Stimulated activated CD4-positive, alpha-beta T cell treated with anti-CD3 and anti-CD28 coated beads, Interleukin-15, amount 100 ng/mL, for 1 hour (primary cell): ENCODE measurements at places on chromosomes 7 and 10.

GRCh38 chr10:68796605-68797004, 30.7 kb upstream of the STOX1 start:
- no peak for DNase-seq

- DNase-seq: no peak
Observed at GRCh38 chr10:33643042-33643441, 308.6 kb upstream of the NRP1 start.

- no peak for DNase-seq
Observed at GRCh38 chr10:34922138-34922537, 107.0 kb upstream of the PARD3 start.

GRCh38 chr10:111999915-112000302, 183.7 kb downstream of the GPAM start:
- DNase-seq: no peak

DNA sequence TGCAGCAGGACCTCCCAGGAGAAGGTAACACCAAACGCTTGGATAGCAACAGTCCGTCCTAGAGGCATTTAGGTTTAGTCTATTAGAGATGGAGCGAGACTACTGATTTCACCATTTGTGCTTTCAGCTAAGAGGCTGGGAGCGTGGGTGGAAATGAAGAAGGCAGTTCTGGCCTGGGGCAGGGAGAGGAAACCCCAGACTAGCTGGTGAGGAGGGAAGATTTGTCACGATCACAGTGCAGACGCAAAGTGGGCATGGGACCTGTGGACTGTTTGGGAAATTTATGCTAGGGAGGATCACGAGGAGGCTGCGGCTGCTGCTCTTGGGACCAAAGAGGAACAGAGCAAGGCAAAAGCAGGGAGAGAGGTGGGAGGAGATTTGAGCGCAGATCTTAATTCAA, 130.4 kb upstream of the AOAH start:
- DNase-seq: no peak

DNA sequence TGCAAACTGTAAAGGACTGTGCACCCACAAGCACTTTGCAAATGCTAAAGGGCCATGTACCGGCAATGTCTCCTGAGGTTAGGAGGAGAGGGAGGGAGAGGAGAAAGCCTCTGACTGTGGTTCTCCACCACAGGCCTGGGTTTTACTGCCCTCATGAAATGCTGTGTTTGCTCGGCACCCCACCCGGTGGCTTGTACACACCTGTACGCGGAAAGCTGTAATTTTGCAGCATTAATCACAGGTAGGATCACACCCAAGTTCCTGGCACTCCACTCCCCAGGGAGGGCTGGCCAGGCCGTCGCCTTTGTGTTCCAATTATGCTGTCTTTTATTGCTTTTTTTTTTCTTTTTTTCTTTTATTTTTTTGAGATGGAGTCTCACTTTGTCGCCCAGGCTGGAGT, 78.5 kb upstream of the MYL10 start:
- no peak for DNase-seq

DNA sequence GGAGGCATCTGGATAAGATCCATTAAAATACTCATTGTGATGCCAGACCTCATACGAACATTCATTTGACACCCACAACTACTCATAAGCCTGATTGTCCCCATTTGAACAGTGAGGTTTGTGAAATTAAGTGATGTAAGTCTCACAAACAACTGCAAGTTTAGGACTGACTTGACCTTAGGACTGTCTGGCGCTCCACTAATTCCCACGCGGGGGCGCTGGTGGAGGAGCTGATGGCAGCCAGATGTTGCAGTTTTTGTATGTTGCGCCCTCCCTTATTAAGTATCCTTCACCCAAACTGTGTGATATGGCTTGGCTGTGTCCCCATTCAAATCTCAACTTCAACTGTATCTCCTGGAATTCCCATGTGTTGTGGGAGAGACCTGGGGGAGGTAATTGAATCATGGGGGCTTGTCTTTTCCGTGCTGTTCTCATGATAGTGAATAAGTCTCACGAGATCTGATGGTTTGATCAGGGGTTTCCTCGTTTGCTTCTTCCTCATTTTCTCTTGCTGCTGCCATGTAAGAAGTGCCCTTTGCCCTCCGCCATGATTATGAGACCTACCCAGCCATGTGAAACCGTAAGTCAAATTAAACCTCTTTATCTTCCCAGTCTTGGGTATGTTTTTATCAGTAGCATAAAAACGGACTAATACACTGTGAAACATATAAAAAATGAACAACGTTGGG, 20.3 kb upstream of the TIAL1 start:
- no peak for DNase-seq

- no peak for DNase-seq
Observed at GRCh38 chr10:98950106-98950505, 285.5 kb downstream of the HPSE2 start.

DNA sequence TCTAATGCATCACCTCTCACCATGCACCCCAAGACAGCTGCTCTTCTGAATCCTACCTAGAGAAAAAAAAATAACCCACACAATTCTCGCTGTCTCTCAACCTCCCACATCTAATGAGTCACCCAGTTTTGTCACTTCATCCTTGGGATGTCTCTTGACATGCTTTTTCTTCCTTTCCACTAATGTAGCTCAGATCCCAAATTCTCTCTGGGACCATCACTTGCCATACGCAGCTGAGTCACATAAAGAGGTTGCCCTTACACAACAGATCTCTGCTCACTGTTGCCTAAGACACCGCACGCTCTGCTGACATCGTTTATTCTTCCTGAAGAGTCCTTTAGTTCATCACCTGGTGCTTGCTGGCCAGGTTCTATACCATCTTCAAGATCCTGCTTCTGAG, 606.0 kb upstream of the GALNT17 start:
- no peak for DNase-seq

DNA sequence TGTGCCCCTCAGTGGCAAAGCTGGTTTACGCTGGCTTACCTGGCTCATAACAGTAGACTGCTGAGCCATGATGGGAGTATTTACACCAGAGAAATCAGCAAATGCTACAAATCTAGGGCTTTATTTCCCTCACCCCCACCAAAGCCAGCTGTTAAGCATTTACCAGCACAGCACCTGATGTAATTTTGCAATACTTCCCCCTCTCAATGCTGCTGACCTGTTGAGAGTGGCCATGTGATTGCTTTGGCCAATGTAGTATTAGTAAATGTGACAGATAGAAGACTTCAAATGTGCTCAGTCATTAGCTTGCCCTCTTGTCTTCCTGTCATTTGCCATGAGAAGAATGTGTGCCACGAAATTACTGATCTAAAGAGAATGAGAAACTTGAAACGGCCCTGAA, 46.6 kb downstream of the HERPUD2 start:
- no peak for DNase-seq

- DNase-seq: no peak
Observed at GRCh38 chr7:69599955-69600709, 1.9 kb downstream of the AUTS2 start.

DNA sequence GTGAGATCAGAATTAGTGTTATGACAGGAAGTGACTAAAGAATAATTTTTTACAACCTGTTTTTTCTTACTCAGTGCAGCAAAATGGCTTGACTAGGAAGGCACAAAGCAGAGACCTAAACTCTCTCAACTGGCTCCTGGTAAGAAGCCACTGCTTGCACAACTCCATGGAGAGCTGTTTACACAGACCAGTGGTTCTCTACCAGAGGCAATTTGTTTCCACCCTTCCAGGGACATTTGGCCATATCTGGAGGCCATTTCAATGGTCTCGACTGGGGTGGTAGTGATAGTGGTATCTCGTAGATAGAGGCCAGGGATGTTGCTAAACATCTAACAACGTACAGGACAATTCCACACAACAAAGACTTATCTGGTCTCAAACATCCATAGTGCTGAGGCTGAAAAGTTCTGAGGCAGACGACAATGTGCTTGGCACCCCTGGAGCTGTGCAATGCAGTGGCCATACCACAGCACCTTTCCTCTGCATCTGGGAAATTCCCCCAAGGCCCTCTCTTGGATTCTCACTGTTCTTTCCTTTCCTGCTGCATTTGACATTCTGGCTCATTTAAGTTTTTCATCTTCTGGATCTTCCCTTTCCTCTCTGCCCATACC, 105.4 kb upstream of the LAMB4 start:
- no peak for DNase-seq

DNA sequence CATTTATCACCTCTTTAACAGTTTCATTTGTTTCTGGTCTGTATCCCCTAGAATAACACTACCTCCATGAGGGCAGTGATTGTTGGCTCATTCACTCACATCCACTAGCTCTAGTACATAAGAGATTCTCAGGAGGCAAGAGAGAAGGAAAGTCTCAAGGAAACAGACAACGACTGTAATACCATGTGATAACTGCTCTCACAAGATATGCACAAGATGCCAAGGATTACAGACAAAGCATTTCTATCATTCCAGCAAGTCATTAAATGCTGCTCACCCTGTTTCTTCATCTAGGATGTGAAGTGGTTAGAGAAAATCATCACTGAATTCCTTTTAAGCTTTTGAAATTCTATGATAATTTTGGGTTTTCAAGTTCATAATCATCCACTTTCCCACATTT, 115.3 kb downstream of the HIBADH start:
- DNase-seq: no peak

- no peak for DNase-seq
Observed at GRCh38 chr10:13712837-13713581, 126.2 kb downstream of the PRPF18 start.

DNA sequence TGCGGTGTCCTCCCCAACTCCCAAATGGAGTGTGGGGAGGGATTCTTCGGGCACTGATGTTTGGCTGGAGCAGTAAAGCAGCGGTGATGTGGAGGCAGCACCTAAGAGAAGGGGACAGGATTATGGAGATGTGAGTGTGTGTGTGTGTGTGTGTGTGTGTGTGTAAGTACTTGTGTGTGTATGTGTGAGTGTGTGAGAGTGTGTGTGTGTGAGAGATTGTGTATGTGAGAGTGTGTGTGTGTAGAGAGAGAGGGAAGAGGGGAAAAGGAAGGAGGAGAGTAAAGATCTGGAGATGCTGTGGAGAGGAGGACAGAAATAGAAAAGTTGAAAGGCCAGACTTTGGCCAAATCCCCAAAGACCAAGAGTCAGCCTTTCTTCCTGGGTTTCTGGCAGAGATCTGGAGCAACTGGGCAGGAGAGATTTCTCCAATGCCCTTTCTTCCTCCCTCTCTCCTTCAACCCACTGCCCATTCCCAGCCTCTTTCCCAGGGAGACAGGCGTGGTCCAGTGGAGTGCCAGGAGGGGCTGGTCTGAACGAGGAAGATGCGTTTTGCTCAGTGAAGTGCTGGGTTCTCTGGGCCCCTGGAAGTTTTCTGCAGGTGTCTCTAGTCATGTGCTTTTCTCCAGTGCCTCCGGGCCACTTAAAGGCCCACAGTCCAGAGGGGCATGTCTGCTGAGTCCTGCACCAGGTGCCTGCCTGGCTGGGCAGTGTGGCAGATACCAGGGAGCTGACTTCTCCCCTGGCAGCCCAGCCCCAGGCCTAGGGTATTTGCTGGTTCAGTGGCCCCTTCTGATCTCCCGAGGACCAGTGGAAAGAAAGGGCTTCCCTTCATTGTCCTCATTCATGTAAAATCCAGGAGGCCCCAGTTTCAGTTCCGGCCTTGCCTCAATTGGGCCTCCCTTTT, 60.5 kb downstream of the HK1 start:
- DNase-seq: no peak

DNA sequence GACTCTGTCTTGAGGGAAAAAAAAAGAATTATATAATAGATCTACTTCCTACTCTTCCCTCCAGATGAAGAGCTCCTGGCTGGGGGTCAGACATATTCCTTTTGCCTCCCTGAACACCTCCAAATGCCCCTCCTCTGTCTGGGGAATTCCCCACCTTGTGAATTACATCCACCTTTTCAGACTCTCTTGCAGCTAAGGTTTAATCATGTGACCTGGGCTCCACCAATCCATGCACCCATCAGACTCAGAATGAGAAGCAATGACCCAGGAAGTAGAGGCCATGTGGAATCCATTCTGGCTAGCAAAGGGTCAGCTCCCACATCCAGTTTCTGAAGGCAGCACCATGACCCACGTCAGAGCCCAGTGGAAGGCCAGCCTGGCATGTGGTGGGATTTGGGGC, 93.6 kb upstream of the CUX1 start:
- DNase-seq: no peak

GRCh38 chr7:100367251-100367620, 6.1 kb upstream of the PILRA start:
- DNase-seq: no peak

DNA sequence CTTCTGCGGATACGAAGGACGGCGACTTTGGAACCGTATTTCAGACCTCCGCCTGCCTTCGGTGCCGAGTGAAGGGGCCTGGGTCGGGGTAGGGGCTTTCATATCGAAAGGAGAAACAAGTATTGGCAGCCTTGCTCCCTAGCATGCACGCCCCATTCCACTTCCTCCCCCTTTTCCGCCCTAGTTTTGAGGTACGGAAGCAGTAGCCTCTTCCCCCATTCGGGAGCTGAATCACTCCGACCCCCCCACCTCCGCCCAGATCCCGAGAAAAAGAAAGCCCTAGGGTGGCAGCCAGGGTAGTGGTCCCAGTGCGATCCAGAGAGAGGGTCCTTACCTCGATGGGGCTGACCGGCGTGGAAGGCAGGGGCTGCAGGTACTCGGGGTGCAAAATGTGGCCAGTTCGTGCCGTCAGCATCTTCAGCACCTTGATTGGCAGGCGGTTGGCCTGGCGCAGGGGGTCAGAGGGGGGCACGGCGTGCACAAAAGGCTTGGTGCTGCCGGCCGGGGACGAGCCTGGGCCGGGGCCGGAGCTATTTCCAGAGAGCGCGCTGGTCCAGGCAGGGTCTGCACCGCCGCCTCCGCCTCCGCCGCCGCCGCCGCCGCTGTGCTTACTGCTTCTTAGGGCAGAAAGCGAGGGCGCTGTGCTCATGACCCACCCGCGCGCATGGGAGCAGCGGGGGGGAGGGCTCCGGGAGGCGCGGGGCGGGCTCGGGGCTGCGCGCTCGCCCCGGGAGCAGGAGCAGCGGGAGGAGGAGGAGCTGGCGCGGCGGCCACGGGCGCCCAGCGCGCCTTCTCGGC, 594 bp downstream of the ZNF503 start:
- DNase-seq: no peak

DNA sequence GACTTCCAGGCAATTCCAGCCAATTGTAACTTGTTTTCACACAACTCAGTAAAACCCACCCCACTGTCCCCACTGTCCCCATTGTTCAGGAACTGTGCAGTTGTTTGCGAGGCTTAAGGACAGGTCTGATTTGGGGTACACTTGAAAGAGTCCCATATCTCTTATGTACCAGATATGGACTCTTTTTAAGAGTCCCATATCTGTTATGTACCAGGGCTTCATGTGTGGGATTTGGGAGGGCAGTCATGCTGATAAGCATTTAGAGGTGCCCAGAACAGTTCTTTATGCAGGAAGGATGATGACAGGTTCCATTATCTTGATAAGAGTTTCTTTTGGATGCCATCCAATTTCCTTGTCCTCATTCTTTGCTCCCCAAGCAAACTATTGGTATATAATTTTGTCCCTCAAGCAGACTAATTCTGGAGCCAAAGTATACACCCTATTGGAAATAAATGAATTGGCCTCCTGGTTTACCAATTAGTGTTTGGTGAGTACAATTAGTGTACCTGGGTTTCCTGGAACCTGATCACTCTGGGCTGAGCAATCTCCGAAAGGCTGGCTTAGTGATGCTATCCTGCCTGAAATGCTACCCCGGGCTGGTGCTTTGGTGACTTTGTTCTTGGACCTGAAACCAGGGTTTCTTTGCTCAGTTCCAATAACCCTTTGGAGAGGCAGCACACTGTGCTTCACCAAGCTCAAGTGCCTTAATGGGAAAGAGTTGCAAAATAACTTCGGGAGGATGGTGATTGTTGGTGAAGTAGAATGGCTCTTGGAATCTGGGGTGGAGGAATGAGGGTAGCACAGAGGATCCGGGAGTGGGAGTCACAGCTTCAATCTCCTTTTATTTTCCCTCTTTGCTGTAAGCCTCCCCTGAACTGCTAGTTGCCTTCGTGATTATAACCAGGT, 6.2 kb upstream of the DMBT1 start:
- DNase-seq: no peak

- no peak for DNase-seq
Observed at GRCh38 chr7:108659261-108659660, 89.6 kb downstream of the DNAJB9 start.
